Activated CD4-positive, alpha-beta T cell treated with anti-CD3 and anti-CD28 coated beads, Interleukin-2, amount 10 ng/mL, durations not matched to agents 7 days and 5 days (primary cell): ENCODE measurements at places on chromosomes 3 and 15. TPM values are rescaled to one million over a fixed set of nuclear protein-coding genes. Genes with fewer than 3 reads are reported as not detected.

CHRNA7 gene
- not detected for total RNA-seq

GRCh38 chr3:105765308-105765639, 103.5 kb downstream of the CBLB start:
- peak overlapping the region; percentile 39 for H3K4me3 ChIP-seq
- H3K27me3 ChIP-seq, result no peaks in the 10 kb centered on the region
- H3K27ac ChIP-seq, result peak overlapping the region; percentile 74
- peaks cover 74% of the 10 kb centered on the region for H3K4me1 ChIP-seq
- no peak for DNase-seq

SEMA7A gene
- total RNA-seq, result 2.7 TPM

ATP2C1 gene
- 58.4 TPM for total RNA-seq

GRCh38 chr3:139016430-139017048, 4.2 kb downstream of the PRR23B start:
- H3K27ac ChIP-seq, result no peak overlapping the region
- no peaks in the 10 kb centered on the region for H3K36me3 ChIP-seq

DNA sequence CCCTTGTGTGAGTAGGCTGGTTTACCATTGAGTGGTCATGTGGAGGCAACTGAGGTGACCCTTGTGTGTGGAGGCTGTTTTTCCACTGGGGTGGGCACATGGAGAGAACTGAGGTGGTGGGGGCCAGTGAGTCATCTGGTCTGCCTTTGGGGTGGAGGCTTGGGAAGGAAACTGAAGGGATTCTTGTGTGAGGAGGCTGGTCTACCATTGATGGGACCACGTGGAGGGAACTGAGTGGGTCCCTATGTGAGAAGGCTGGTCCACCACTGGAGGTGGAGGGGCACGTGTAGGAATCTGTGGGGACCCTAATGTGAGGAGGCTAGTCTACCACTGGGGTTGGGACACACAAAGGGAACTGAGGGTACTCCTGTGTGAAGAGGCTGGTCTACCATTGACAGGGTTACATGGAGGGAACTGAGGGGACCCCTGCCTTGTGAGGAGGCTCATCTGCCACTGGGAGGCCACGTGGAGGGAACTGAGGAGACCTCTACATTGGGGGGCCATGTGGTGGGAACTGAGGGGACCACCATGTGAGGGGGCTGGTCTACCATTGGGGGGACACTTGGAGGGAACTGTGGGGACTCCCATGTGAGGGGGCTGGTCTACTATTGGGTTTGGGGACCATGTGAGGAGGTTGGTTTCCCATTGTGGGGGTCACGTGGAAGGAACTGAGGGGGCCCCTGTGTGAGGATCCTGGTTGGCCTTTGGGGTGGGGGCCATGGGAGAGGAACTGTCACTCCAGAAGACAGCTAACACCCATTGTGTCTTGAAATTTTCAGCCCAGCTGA, 164.5 kb downstream of the WNT7A start:
- H3K27me3 ChIP-seq, result no peaks in the 10 kb centered on the region
- H3K36me3 ChIP-seq, result no peaks in the 10 kb centered on the region
- H3K27ac ChIP-seq, result no peak overlapping the region
- no peak for DNase-seq

- H3K36me3 ChIP-seq, result peaks cover 50% of the 10 kb centered on the region
- H3K4me3 ChIP-seq, result no peak overlapping the region
- no peaks in the 10 kb centered on the region for H3K27me3 ChIP-seq
- no peak for DNase-seq
Measured at GRCh38 chr15:30984542-30984941, 6.9 kb downstream of the MTMR10 start.

UPK1B gene
- not detected for total RNA-seq

GRCh38 chr3:53822331-53822741, 23.9 kb downstream of the CHDH start:
- no peak overlapping the region for H3K27ac ChIP-seq
- no peaks in the 10 kb centered on the region for H3K36me3 ChIP-seq
- H3K27me3 ChIP-seq, result peaks cover 16% of the 10 kb centered on the region
- DNase-seq, result no peak

GRCh38 chr3:167626490-167626889, 27.3 kb downstream of the WDR49 start:
- H3K4me3 ChIP-seq, result no peak overlapping the region
- H3K4me1 ChIP-seq, result no peaks in the 10 kb centered on the region
- peaks cover 5% of the 10 kb centered on the region for H3K27me3 ChIP-seq
- no peaks in the 10 kb centered on the region for H3K36me3 ChIP-seq
- no peak overlapping the region for H3K27ac ChIP-seq

GRCh38 chr15:43509660-43510199, 7.7 kb upstream of the MAP1A start:
- DNase-seq, result no peak
- peak overlapping the region; percentile 96 for H3K4me3 ChIP-seq
- peaks cover 51% of the 10 kb centered on the region for H3K4me1 ChIP-seq
- peak overlapping the region; percentile 99 for H3K27ac ChIP-seq

GOLGA8H gene
- not detected for total RNA-seq

- DNase-seq, result no peak
- peaks cover 17% of the 10 kb centered on the region for H3K27me3 ChIP-seq
- no peaks in the 10 kb centered on the region for H3K36me3 ChIP-seq
- H3K4me1 ChIP-seq, result peaks cover 8% of the 10 kb centered on the region
- no peak overlapping the region for H3K4me3 ChIP-seq
Measured at GRCh38 chr3:25837038-25837437, 47.1 kb downstream of the OXSM start.

CCR4 gene
- 60.3 TPM for total RNA-seq

ITGB5 gene
- 0.15 TPM for total RNA-seq

MUC20 gene
- total RNA-seq, result 1.4 TPM

GRCh38 chr3:130895690-130896488, 2.0 kb downstream of the ATP2C1 start:
- peak overlapping the region; percentile 94 for H3K4me3 ChIP-seq
- peaks cover 41% of the 10 kb centered on the region for H3K4me1 ChIP-seq
- peak overlapping the region; percentile 90 for H3K27ac ChIP-seq
- H3K27me3 ChIP-seq, result no peaks in the 10 kb centered on the region

DNA sequence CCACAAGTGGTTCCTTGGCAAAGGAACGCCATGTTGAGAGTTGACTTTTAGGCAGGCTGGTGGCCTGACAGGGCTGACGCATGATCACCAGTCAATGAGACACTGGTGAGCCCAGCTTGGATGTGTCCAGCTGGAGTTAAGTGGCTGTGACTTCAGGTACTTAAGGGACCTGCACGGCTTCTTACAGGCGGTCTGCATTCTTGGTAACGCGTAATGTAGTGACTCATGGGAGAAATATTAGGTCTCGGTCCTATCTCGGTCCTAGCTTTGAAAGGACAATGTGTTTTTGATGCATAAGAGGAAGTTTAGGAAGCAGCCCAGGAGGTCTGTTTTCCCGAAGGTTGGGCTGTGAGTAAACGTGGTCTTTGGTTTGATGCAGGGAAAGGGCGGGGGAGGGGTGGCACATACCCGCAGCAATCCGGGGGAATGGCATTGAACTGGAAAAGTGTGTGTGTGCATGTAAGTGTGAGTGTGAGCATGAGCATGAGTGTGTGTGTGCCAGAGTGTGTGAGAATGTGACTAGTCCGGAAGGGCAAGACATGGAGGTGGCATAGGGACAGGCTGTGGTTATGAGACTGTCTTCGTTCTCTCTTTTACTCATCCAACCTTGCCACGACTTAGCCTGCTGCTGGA, 55.3 kb downstream of the FAM43A start:
- no peak overlapping the region for H3K27ac ChIP-seq
- H3K36me3 ChIP-seq, result no peaks in the 10 kb centered on the region
- no peaks in the 10 kb centered on the region for H3K4me1 ChIP-seq
- H3K27me3 ChIP-seq, result peaks cover 5% of the 10 kb centered on the region

TFDP2 gene
- 29.4 TPM for total RNA-seq

- no peaks in the 10 kb centered on the region for H3K36me3 ChIP-seq
- DNase-seq, result no peak
- H3K27ac ChIP-seq, result no peak overlapping the region
- H3K4me3 ChIP-seq, result peak overlapping the region; percentile 6
- peaks cover 5% of the 10 kb centered on the region for H3K27me3 ChIP-seq
Measured at GRCh38 chr3:159989973-159990846, 1.6 kb downstream of the IL12A start.

GRCh38 chr15:32732574-32733157, 14.9 kb downstream of the GREM1 start:
- no peaks in the 10 kb centered on the region for H3K4me1 ChIP-seq
- no peaks in the 10 kb centered on the region for H3K36me3 ChIP-seq
- H3K27me3 ChIP-seq, result peaks cover 66% of the 10 kb centered on the region
- H3K27ac ChIP-seq, result no peak overlapping the region

ZNF80 gene
- 0.10 TPM for total RNA-seq

DNA sequence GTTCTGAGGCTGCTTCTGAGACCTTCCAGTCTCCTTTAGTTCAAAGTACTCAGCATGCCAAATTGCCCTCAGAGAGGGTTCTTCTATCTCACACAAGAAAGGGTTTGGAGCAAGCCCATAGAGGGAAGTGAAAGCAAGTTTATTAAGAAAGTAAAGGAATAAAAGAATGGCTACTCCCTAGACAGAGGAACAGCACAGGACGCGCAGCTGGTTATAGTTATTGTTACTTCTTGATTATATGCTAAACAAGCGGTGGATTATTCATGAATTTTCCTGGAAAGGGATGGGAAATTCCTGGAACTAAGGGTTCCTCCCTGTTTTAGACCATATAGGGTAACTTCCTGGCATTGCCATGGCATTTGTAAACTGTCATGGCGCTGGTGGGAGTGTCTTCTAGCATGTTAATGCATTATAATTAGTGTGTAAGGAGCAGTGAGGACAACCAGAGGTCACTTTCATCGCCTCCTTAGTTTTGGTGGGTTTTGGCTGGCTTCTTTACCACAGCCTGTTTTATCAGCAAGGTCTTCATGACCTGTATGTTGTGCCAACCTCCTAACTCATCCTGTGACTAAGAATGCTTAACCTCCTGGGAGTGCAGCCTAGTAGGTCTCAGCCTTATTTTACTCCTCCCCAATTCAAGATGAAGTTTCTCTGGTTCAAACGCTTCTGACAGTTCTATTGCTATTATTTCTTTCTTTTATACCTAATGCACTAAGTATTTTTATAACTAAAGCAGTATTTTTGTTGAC, 26.3 kb downstream of the SCN11A start:
- DNase-seq, result no peak
- peaks cover 17% of the 10 kb centered on the region for H3K27me3 ChIP-seq
- no peaks in the 10 kb centered on the region for H3K36me3 ChIP-seq
- H3K4me1 ChIP-seq, result no peaks in the 10 kb centered on the region
- no peak overlapping the region for H3K27ac ChIP-seq

HYAL1 gene
- 0.07 TPM for total RNA-seq

NME9 gene
- not detected for total RNA-seq

DNA sequence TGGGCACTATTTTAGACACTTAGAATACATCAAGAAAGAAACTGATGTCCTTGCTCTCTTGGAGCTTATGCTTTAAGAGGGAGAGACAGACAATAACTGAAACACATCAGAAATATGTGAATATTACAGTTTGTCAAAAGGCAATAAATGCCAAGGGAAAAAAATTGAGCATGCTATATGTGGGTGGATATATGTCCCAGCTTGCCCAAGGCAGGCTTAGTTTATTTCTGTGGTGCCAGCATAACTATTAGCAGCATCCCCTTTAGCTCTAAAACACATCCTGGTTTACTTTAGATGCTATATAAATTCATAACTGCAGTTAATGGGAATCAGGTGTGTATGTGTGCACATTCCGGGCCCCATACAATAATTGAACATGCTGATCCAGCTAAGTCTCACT, 191.2 kb upstream of the PDZRN3 start:
- H3K4me3 ChIP-seq, result no peak overlapping the region
- H3K4me1 ChIP-seq, result no peaks in the 10 kb centered on the region
- no peaks in the 10 kb centered on the region for H3K36me3 ChIP-seq
- H3K27me3 ChIP-seq, result no peaks in the 10 kb centered on the region
- no peak for DNase-seq

SLC25A26 gene
- total RNA-seq, result 11.7 TPM

- peaks cover 36% of the 10 kb centered on the region for H3K27me3 ChIP-seq
- no peak overlapping the region for H3K4me3 ChIP-seq
- DNase-seq, result no peak
- H3K27ac ChIP-seq, result no peak overlapping the region
- H3K4me1 ChIP-seq, result peaks cover 2% of the 10 kb centered on the region
- H3K36me3 ChIP-seq, result no peaks in the 10 kb centered on the region
Measured at GRCh38 chr15:89495638-89496145, 691 bp downstream of the RHCG start.

TMEM207 gene
- total RNA-seq, result not detected

DNA sequence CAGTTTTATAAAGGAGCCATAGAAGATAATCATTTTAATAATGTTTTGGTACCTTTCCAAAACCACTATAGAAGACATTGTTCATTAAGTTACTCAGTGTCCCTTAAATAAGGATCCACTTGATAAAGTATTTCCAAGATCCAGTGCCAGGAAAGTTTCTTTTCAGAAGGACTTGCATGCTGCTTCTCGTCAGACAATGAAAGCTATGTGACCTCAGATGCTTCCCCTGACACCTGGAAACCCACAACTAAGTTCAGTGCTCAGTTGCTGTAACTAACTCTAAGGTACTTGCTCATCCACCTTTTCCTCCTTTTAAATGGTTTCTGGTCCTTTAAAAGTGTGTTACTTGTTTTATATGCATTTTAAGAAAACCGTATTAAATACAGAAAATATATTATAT, 7.3 kb downstream of the SSR3 start:
- DNase-seq, result no peak
- no peak overlapping the region for H3K27ac ChIP-seq
- H3K27me3 ChIP-seq, result no peaks in the 10 kb centered on the region

CYP8B1 gene
- not detected for total RNA-seq

PRR20G gene
- total RNA-seq, result not detected

- peaks cover 48% of the 10 kb centered on the region for H3K36me3 ChIP-seq
- H3K27ac ChIP-seq, result peak overlapping the region; percentile 99
- H3K4me3 ChIP-seq, result peak overlapping the region; percentile 87
- peaks cover 53% of the 10 kb centered on the region for H3K4me1 ChIP-seq
Measured at GRCh38 chr3:129182390-129183185, 1.1 kb downstream of the CNBP start.

- no peak for DNase-seq
- no peaks in the 10 kb centered on the region for H3K4me1 ChIP-seq
- H3K36me3 ChIP-seq, result peaks cover 13% of the 10 kb centered on the region
- no peak overlapping the region for H3K27ac ChIP-seq
- H3K4me3 ChIP-seq, result no peak overlapping the region
- H3K27me3 ChIP-seq, result no peaks in the 10 kb centered on the region
Measured at GRCh38 chr3:132606085-132606484, 9.0 kb downstream of the ACKR4 start.

TF gene
- total RNA-seq, result 0.21 TPM

- no peaks in the 10 kb centered on the region for H3K36me3 ChIP-seq
- peaks cover 7% of the 10 kb centered on the region for H3K4me1 ChIP-seq
- no peak overlapping the region for H3K4me3 ChIP-seq
- DNase-seq, result no peak
- H3K27ac ChIP-seq, result no peak overlapping the region
Measured at GRCh38 chr3:18900994-18901393, 247.3 kb upstream of the KCNH8 start.

ANKUB1 gene
- total RNA-seq, result not detected

- no peak overlapping the region for H3K27ac ChIP-seq
- H3K27me3 ChIP-seq, result no peaks in the 10 kb centered on the region
- no peaks in the 10 kb centered on the region for H3K4me1 ChIP-seq
- H3K36me3 ChIP-seq, result no peaks in the 10 kb centered on the region
- H3K4me3 ChIP-seq, result no peak overlapping the region
- no peak for DNase-seq
Measured at GRCh38 chr3:159488602-159489001, 500.0 kb upstream of the IL12A start.

LOXL1 gene
- total RNA-seq, result 3.4 TPM
